ENCODE measurements at places on chromosomes 11 and 22.

- peak; percentile 48 for DNase-seq
Observed at GRCh38 chr11:27720277-27720830, 20.1 kb upstream of the BDNF start.

DNA sequence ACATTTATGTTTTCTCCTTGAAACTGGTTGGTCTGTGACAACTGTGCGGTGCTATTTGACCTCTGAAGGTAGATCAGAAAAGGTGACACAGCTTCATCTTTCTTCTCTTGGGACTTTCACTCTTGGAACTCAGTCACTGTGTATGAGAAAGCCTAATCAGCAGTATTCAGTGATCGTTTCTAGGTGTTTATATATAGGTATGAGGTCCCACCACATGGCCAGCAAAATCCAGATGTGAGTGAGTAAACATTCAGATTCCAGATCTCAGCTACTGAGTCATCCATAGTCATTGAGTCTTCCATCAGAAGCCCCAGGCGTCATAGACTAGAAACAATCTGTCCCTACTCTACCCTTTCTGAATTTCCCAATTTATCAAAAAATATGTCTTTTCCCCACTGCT lies 117.3 kb upstream of the CTSC start:
- DNase-seq = no peak

GRCh38 chr11:95829580-95830259 lies 39.4 kb downstream of the CEP57 start:
- no peak for DNase-seq

DNA sequence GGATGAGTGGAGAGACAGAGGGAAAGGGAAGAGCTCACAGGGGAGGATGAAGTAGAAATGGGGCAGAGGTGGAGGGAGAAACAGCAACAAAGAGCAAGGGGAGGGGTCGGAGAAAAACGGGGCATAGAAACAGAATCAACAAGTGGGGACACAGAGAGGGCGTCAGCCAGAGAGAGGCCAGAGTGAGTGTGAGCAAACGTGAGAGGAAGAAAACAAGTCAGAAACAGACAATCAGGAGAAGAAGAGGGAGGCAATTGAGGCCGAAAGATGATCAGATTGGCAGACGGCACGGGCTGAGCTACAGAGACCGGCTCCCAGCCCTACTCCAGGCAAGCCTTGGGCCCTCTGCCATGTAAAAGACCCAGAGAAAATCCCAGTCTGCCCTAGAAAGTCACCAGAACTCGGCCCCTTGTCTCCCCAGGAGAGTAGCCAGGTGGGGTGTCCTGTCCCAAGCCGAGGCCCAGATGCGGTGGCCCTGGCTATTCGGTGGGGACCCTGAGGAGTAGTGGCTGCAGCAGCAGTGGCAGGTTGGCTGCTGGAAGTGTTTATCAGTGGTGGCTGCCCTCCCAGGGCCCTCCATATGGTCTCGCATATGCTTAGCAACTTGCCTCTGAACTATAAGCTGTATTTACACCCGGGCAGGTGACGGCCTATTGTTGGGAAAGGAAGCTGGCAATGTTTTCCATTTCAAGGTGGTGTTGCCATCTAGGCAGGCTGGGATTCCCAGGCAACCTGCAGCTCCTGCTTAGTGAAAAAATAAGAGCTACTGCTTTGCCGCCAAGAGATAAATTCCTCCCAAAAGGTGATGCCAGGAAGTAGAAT lies 14.8 kb upstream of the TSPAN18 start:
- no peak for DNase-seq

GRCh38 chr11:16867097-16867496 lies 128.7 kb downstream of the C11orf58 start:
- no peak for DNase-seq

DNA sequence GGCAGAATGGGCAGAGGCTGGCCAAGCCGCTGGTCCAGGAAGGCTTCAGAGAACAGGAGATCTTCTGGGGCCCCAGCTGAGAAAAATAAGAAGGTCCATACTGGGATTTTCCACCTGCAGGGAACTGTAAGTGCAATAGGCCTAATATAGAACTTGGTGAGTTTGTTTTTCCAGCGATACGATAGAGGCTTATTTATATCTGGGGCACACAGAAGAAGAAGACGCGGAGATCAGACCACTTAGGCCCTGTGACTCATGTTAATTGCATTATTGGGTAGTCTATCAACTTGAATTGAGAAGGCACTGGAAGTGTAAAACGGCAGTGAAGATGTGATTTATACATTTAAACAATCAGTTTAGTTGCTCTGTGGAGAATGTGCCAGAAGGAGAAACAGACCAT lies 7.7 kb upstream of the SRSF8 start:
- no peak for DNase-seq

DNA sequence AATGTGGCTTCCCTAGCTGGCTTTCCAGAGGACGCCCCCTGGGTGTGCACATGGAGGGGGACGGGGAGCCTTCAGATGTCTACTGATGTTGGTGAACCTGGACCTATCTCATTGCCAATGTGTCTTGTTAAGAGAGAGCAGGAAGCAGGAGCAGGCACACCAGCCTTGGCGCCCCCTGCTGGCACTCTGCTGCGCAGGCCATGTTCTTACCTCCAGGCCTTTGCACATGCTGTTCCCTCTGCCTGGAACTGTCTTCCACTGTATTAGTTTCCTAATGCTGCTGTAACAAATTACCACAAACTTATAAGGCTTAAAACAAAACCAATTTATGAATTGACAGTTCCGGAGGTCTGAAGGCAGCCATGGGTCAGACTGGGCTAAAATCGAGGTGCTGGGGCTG lies 23.6 kb upstream of the MN1 start:
- no peak for DNase-seq

DNA sequence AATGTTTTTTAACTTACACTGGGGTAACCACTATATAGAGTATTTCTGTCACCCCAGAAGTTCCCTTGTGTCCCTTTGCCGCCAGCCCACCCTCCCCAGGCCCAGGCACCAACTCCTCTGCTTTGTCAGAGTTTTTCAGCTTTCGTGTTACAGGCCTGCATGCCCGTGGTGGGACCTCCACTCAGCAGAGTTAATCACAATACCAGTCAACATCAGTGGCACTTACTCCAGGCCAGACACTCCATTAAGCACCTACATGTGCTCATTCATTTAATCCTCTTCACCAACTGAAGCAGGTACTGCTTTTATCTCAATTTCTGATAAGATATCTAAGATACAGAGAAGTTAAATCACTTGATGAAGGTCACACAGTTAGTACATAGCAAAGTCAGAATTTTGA lies 63.3 kb downstream of the LIF start:
- no peak for DNase-seq

GRCh38 chr11:93192163-93192562 lies 5.6 kb downstream of the SLC36A4 start:
- DNase-seq = no peak

- DNase-seq = peak; percentile 74
Observed at GRCh38 chr11:17476317-17477083, at the start of gene ABCC8. ABCC8 (minus strand) TSS chr11:17476845; CDS start chr11:17476776, 69 bp downstream.

DNA sequence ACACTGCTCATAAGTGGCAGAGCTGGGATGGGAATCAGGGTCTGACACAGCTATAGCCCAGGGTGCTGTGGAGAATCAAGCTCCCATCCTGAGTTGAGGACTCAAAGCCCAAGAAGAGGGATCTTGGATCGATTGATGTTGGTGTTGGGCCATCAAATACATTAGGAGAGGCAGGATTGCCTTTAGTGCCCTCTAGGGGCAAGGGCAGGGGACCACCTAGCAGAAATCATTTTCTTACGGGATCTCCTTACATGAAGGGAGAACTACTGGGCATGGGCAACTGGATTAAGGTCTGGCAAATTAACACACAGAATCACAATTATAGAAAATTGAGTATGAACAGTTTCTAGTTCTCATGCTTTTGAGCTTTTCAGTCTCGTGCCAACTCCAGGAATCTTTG lies 24.9 kb upstream of the EMSY start:
- peak; percentile 53 for DNase-seq

DNA sequence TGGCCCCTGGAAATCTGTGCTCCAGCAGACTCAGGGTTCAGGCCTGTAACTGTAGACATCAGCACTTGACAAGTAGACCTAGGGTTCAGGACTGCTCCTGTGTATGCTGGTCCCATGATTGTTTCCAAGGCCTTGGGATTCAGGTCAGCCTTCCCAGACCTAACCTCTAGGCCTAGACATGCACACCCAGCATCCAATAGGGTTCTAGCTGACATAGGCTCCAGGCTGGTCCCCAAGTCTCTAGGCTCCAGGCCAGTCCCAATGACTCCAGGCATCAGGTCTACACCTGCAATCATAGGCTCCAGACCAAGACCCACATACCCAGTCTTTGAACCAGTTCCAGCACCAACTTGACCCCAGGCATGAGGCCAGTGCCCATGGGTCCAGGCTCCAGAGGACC lies 166.2 kb upstream of the GRIA4 start:
- no peak for DNase-seq

- no peak for DNase-seq
Observed at GRCh38 chr11:47532597-47533213, 20.2 kb downstream of the CELF1 start.

DNA sequence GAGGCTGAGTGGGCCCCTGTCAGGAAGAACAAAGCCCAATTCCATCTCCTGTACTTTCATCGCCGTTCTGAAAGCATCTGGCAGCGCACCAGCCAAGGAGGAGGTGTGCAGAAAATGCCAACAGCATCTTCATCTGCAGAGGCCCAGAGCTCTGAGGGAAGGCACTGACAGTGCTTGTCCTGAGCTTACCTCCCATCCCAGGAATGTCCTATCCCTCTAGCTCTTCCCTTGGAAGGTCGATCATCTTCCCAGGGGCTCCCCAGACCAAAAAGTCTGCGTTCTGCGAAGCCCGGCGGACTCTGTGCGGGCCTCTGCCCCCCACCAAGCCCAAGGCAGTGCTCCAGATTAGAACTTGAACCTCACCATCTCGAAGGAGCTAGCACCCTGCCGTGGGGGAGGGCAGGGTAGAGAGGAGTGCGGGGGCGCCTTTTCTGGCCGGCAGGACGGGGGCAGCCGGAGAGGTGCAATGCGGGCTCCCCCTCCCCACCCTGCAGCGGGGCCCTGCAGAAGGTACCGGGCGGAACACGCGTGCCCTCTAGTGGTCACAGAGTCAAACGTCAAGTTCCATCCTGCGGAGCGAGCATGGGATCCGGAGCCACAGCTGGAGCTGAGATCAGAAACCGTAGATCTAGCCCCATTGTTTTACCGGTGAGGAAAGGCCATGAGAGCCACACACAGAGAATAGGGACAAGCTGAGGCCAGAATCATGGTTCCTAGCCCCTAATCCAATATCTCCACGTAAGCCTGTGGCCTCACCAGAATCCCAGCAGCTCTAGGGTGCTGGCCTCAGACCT lies 5.0 kb downstream of the SCN2B start:
- peak; percentile 87 for DNase-seq

- DNase-seq = peak; percentile 78
Observed at GRCh38 chr11:11265994-11266606, 87.0 kb downstream of the CSNK2A3 start.

DNA sequence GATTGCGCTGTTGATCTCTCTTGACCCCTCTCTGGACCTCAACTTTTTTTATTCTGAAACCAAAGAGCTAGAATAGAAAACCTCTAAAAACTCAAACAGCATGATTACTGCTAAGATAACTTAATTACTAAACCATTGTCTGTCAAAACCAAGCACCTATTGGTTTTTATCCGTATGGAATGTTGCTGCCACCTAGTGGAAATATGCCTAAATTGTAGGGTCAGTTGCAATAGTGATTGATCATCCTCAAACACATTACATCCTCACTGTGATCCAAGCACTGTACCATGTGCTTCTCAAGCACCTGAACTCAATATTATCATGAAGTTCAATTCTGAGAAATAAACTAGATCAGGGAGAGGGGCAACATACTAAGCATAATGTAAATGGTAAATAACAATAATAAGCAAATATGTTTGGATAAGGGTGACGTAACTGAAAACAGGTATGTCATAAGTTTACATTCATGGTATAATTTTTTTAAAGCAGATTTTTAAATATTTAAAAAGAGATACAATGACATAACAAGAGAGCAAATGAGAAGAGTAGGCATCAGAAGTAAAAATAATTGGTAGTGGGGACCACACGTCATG lies 3.8 kb upstream of the OR5A2 start:
- DNase-seq = peak; percentile 55

GRCh38 chr11:111416231-111416960 lies 37.3 kb upstream of the POU2AF1 start:
- DNase-seq = no peak

DNA sequence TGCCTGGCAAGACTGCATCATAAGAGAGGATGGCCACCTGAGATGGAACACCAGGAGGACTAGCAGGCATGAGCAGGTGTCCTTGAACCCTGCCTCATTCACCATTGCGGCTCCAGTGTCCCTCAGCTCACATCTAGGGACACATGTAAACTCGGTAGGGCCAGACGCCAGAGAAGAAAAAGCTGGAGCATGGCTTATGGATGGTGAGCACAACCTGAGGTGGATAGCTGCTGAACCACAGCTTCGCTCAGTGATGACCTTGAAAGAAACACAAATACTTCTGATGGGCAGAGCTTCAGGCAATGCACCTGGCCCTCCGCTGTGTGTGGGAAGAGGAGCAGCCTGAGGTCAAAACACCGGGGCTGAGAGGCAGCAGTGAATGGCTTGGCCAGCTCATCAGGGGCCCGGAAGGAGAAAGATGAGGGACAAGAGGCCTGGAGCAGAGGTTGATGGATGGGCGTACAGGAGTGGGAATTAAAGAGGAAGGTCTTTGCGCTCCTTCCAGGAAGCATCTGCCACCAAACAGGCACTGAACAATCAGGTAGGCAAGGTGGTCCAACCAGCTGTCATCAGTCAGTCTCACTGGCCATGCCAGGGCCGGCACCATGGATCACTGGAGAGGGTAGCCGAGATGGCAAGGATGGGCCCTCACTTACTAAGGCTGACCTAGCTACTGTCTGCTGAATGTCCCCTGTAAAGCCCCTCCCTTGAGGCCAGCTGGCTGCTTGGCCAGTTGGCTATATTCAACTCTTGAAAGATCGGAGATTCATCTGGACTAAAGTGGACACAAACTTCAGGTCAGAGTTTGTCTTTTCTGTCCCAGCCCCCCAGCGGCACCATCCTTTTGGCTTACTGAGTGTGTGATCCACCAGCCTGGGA lies 89.7 kb downstream of the MYEOV start:
- no peak for DNase-seq

DNA sequence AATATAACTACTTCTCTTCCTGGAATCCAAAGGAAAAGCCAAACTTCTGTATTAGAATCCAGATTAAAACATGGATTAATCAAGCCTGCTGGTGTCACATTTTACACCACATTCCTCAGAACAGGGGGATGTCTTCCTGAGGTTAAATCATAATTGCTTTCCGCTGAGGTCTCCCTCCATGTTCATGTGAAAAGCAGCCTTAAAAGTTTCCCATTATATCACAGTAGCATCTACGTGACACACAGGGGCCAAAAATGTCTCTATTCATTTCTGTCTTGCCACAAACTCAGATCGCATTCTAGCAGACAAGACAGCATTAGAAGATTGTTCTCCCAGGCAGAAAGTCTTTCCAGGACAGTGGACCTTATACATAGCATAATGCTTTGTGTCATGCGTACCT lies 788.7 kb downstream of the OPCML start:
- DNase-seq = no peak

Measured in HEK293T (cell line).